Muscle of arm (tissue), 14 donors: ENCODE measurements at places on chromosomes 7 and 10.

GRCh38 chr7:5381071-5381772, 42.4 kb downstream of the TNRC18 start:
- DNase-seq = no peak

- DNase-seq = no peak
Measured at GRCh38 chr7:152574892-152575548, 100.9 kb downstream of the XRCC2 start.

DNA sequence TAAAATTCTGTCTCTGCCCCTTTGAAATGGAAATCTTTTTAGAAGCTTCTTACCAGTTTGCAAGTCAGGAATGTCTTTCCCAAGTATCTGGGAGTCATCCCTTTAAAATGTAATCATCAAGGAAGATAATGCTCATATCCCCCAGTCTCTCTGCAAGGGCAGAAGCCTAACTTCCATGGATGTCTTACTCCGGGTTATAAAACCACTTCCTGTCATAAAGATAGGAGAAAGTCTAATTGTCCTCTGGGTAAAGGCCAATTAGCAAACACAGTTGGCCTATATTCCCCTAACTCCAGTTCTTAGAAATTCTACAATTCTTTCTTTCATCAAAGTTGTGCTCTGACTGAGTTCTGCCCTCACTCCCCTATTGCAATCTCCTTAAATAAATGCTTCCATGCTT, 1631.5 kb upstream of the LRRTM3 start:
- no peak for DNase-seq

GRCh38 chr10:52443419-52444388, 129.6 kb downstream of the DKK1 start:
- no peak for DNase-seq

DNA sequence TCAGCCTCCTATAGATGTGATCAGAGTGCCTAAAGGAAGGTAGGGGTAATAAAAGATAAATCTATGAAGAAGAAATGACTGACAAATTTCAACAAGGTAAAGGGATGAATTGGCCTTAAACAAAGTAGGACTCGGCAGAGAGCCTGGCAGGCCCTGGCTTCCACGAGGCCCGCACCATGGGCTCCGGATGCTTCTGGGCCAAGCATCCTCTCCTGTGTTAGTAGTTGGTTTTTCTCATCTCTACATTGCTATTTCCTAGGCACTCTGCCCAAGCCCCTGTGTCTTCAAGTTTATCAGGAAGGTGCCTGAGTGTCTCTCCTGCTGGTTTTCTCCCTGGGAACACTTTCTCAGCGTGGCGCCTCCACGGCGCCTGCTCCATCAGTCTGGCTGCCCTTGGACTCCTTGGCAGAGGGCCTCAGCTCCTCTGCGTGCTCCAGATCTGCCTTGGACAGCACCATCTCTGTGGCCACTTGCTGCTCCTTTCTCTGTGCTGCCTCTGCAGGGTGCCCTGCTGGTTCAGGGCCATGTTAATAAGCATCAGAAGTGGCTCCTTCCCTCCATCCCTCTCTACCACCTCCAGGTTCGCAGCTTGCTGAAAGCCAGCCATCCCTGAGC, 413.3 kb upstream of the DPP6 start:
- no peak for DNase-seq

GRCh38 chr10:83555264-83555663, 584.0 kb upstream of the GHITM start:
- DNase-seq = no peak

DNA sequence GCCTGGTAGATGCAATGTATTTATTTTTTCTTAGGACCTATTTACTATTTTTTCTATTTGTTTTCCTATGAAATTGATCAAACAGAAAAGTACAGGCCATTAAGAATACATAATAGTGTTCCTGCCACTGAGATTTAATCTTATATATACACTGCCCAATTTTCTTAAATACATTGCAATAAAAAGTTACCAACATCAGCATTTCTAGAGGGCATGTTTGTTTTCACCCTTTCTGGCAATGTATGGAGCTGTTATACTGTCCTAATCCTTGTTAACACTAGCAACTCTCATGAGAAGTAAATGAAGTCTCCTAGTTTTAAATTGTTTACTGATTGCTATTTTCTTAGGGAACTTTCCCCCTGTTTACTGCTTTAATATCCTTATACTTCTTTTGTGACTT, 359.1 kb upstream of the SEMA3A start:
- no peak for DNase-seq

DNA sequence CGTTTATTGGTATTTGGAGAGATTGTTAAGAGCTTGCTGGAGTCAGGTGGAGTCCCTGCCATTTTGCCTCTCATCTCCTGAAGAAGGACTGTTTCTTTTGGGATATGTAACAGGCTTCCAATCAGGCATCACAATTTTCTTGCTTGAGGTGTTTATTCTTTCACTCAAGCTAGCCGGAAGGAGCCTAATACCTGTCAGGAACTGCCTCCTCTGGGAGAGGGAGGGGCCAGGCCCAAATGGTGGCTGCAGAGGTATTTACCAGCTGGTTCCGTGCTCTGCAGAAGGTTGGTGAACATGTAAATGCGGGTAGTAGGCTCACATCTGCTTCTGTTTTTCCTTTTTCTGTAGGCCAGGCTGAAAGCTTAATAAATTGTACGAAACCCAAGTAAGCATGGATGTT, 114.0 kb downstream of the TCF7L2 start:
- DNase-seq = no peak
